ENCODE measurements at places on chromosomes 7 and 10.

- no peak for DNase-seq
These were observed 101.8 kb upstream of the RELN start for GRCh38 chr7:104091242-104091641.

- DNase-seq: no peak
These were observed 170.9 kb upstream of the NPVF start for GRCh38 chr7:25399000-25399750.

GRCh38 chr10:51789118-51789517 lies 89.7 kb upstream of the CSTF2T start:
- no peak for DNase-seq

DNA sequence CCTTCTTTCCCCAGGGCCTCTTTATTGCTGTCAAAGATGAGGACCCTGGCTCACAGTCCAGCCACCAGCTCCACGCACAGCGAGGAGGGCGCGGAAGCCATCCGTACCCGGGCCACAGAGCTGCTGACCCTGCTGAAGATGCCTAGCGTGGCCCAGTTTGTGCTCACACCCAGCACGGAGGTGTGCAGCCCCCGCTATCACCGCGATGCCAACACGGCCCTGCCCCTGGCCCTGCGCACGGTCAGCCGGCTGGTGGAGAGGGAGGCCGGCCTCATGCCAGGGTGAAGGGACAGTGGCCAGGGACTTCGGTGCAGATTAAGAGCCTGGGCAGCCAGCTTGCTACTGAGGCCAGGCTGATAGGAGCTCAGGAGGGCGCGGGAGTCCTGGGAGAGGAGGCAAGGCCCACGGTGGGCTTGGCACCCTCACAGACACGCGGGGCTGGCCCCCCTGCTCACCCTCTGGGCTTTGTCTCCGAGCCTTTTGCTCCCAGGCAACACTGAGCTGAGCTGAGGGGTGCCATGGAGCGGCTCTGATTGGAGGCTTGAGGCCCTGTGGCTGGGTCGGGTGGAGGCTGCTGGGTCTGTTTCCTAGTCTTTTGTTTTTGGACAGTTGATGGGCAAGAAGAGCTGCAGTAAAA lies 15.8 kb downstream of the AP5Z1 start:
- DNase-seq: no peak

GRCh38 chr7:5997210-5997808 lies 11.5 kb downstream of the PMS2 start:
- DNase-seq: peak; percentile 27

DNA sequence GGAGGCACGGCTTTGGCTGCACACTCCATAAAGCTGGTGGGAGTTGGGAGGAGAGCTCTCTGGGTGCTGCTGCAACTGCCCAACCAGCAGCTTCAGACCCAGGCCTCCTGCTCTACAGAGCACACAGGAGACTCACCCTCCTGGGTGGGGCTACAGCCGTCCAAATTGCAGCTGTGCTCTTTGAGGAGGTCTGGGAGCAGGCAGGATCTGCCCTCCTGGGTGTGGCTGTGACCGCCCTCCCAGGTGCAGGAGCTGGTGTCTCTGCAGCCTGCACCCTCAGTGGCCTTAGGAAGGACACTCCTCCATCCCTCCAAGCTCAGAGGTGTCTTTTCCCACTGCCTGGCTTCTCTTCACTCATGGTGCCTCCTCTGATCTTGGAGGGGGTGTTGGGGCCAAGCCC lies 20.0 kb upstream of the PRF1 start:
- DNase-seq: no peak

DNA sequence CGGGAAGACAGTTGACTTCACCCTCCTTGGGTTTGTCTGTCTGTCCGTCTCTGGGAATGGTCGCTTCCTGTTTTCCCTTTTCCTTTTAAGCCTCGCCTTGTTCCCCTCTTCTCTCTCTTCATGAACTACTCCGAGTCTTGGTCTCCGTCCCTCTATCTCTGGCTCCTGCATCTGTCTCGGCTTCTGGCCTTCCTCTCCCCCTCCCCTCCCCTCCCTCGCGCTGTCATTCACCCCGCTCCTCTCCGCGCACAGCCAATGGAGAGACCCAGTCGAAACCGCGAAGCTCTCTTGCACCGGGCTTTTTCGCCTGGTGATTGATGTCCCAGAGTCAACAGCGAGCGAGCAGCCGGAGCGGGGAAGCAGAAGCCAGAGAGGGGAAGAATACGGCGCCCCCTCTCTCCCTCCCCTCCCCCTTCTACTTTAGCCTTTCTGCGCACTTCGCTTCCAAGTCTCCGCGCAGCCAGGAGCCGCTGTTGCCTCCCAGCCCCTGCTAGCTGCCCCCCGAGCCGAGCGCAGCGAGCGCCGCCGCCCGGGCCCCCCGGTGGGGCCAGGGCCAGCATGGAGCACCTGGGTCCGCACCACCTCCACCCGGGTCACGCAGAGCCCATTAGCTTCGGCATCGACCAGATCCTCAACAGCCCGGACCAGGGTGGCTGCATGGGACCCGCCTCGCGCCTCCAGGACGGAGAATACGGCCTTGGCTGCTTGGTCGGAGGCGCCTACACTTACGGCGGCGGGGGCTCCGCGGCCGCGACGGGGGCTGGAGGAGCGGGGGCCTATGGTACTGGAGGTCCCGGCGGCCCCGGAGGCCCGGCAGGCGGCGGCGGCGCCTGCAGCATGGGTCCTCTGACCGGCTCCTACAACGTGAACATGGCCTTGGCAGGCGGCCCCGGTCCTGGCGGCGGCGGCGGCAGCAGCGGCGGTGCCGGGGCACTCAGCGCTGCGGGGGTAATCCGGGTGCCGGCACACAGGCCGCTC lies at the start of gene TLX1:
Gene TLX1 (plus strand): TSS at position 317 of the 978 bp plus-strand sequence. CDS start 242 bp downstream, at position 559.
- no peak for DNase-seq

GRCh38 chr7:117006907-117007684 lies 53.8 kb downstream of the ST7 start:
- DNase-seq: no peak

DNA sequence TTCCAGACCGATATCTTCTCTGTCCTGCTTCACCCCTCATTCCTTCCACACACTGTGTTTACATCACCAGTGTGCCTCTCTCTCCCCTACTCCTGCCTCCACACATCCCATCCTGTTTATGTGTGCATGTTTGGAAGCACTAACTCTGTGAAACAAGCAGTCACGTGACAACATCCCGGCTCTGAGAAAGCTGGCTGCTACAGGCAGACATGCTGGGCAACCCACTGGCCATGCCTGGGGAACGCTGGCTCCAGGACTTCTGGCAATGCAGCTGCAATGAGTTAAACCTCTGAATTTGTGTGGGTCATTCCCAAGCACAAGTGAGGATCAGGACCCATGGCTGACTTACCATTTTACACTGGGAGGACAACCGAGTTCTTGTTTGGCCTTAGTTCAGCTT lies 74.0 kb downstream of the WNT2 start:
- no peak for DNase-seq

GRCh38 chr10:11227103-11227502 lies 209.4 kb downstream of the CELF2 start:
- DNase-seq: no peak
